NCI-H2029 (cell line): ENCODE measurements at places on chromosomes 1 and 21.
A peak's percentile ranks its signal among the peaks of the same experiment; 100 is the strongest.

DNA sequence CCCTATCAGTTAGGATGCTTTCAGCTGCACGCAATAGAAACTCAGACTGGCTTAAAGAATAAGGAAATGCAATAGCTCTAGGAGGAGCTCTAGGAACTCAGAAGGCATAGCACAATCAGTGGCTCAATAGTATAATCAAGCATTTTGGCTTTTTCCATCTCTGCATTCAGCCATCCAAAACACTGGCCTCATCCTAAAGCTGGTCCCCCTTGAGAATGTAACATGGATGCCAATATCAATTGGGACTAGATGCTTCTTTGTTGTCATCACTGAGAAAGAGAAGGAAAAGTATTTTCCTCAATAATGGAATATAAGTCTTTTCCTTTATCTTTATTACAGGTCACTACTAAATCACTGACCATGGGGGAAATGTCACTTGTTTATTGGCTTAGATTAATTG lies 509.5 kb downstream of the PLPP3 start:
- DNase-seq: no peak

GRCh38 chr1:228477263-228477662 lies 9.9 kb upstream of the RNF187 start:
- no peak for DNase-seq

DNA sequence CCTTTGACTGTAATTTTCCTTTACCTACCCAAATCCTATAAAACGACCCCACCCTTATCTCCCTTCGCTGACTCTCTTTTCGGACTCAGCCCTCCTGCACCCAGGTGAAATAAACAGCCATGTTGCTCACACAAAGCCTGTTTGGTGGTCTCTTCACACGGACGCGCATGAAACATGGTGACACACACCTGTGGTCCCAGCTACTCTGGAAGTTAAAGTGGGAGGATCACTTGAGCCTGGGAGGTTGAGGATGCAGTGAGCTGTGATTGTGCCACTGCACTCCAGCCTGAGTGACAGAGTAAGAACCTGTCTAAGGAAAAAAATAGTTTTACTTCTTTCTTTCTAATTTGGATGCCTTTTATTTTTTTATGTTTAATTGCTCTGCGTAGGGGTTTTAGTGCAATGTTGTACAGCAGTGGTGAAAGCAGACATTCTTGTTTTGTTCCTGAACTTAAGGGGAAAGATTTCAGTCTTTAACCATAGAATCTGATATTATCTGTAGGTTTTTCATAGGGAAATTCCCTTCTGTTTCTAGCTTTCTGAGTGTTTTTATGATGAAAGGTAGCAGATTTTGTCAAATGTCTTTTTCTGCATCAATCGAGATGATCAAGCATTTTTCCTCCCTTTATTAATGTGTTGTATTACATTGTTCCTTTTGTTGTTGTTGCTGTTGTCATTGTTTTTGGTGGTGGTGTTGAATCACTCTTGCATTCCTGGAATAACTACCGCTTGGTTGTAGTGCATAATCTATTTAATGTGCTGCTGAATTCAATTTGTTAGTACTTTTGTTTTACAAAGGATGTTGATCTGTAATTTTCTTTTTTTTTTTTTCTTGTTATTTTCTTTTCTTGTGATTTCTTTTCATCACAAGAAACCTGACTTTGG lies 497.4 kb downstream of the DISC1 start:
- no peak for DNase-seq

GRCh38 chr1:66374148-66374547 lies 159.8 kb upstream of the SGIP1 start:
- DNase-seq: no peak

DNA sequence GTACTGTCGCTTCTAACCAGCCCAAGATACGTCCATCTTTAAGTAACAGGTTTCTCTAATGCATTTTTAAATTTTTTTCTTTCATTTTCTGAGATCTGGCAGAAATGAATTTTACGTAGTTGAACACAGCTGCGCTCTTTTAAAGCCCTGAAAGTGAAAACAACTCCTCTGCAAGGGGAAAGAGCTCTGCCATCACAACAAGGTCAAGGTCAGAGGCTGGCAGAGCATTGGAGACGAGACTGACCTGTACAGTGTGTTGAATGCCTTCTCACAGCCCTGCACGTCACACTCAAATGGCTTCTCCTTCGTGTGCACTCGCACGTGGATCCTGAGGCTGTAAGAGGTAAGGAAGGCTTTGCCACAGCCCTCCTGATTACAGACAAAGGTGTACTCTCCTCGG lies 19.7 kb downstream of the MTF1 start:
- DNase-seq: no peak

GRCh38 chr1:111275079-111275478 lies 15.6 kb upstream of the CHIA start:
- peak; percentile 15 for DNase-seq

- DNase-seq: no peak
These were observed 23.1 kb upstream of the SLC22A15 start for GRCh38 chr1:115953180-115953579.

DNA sequence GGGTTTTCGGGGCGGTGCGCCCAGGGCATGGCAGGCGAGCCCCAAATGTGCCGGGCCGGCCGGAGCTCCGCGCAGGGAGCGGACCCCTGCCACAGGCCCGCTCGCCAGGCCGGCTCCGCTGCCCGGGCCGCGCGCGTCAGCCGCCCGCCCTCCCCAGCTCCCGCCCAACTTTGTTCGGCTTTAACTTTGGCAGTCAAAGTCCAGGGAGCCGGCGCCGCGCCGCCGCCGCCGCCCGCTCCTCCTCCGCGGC lies 488 bp downstream of the SLC35D1 start:
- no peak for DNase-seq

- no peak for DNase-seq
These were observed 1384.1 kb upstream of the B3GALT2 start for GRCh38 chr1:194570476-194570875.

DNA sequence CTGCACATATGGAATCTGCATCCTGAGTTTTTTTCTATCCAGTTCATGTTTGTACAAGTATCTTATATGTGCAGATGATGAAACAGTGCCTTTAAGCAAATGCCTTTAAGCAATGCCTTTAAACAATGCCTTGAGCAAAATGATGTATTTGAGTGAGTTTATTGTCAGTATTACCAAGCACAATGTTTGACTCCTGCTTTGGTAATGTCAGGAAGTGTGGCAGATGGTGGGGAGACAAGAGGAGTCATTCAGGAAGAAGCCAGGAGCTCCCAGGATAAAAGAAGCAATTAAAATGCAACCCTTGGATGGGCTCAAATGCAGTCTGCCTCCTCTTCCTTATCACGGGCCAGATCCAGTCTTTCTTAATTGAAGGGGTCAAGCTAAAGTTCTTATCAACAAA lies 108.7 kb upstream of the KCNJ15 start:
- DNase-seq: no peak

- no peak for DNase-seq
These were observed 465.2 kb downstream of the NCAM2 start for GRCh38 chr21:21463456-21463855.

- DNase-seq: no peak
These were observed 42.5 kb upstream of the LRRN2 start for GRCh38 chr1:204728045-204728444.

DNA sequence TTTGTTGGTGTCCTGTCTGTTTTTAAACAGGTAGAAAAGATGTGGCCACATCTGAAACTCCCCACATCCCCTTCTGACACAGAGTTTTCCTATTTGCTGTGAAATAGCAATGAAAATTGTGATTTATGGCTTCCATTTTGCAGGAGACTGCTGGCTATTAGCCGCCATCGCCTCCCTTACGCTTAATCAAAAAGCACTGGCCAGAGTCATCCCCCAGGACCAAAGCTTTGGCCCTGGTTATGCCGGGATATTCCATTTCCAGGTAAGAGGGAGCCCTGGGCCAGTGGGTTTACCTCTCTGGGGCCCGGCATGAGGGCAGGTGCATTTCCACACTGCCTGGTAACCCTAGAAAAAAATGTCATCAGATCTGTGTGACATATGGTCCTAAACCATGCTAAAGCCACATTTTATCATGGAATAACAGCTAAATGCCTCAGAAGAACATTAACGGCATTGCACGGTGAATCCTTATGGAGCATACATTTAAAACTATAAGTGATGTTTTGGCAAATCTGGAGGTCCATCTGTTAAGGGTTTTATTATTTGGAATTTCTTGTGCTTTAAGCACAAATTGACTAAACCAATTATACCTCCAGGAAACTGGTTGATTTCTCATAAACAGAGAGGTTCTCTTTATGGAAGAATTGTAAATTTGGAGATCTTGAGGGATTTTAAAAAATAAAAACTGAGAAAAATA lies 12.3 kb downstream of the CAPN9 start:
- DNase-seq: no peak

- no peak for DNase-seq
These were observed 273.7 kb downstream of the NFIA start for GRCh38 chr1:61356016-61356415.

GRCh38 chr1:99173900-99174299 lies 90.4 kb upstream of the PLPPR4 start:
- DNase-seq: no peak

DNA sequence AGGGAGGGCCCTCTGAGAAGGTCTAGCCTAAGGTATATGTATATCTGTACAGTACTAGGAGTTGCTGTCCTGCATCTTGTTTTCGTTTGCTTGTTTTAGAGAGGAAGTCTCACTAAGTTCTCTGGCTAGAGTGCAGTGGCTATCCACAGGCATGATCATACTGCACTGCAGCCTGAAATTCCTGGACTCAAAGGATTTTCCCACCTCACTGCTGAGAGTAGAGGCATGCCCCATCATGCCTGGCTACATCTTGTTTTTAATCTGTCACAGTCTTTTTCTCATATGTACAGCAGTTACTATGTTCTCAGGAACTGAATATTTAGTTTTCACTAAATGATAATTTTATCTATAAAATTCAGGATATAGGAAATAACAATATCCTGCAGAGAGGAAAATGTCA lies 15.3 kb upstream of the PYHIN1 start:
- no peak for DNase-seq

DNA sequence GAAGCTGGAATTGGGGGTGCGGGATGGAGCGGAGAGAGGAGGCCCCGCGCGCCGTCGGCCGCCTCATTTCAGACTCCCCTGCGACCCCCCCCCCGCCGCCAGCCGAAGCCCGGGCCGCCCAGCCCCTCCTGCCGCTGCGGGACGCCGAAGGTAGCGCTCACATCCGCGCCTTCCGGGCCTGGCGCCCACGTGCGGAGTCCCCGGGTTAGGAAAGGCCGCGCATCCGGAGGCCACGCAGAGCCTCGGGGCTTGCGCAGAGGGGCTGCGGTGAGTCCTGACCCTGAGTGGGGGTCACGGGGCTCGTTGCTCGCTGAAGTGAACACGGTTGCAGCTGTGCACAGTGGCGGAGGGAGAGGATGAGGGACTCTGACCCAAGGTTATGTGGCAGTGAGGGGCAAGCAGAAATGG lies 552 bp upstream of the ZNF496 start:
- no peak for DNase-seq
